ENCODE measurements at places on chromosomes 4 and X.

DNA sequence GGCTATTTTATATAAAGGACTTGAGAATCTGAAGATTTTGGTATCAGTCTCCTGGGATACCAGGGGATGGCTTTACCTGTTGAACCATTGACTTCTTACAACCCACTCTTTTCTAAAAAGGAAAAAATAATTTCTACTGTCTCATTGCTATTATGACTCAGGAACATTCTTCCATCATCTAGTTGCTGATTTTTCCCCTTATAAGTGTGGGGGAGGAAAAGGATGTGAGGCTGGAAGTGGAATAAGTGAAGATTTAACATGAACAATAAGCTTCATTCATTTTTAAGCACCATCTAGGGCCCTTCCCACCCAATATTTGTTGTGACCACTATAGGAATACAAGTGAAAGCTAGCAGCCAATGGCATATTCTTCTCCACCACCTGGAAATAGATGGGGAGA is 10.6 kb upstream of the MND1 start:
- DNase-seq: no peak

DNA sequence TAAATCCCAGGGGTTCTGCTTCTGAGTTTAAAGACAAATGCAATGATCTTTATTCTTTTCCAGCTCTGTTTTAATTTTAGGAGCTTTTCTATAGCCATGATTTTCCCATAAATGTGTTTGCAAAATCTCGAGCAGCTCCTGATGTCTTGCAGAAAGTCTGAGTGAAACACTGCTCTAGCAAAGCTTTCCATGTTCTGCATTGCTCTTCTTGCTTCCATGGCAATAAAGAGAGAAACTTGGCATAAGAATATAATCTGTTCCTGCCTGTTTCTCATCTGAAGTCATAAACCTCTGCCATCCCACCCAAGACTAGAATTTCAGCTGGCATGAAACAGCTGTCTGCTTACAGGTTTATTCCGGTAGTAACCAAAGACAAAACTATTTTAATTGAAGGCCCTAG is 254.5 kb downstream of the SPRY1 start:
- no peak for DNase-seq

DNA sequence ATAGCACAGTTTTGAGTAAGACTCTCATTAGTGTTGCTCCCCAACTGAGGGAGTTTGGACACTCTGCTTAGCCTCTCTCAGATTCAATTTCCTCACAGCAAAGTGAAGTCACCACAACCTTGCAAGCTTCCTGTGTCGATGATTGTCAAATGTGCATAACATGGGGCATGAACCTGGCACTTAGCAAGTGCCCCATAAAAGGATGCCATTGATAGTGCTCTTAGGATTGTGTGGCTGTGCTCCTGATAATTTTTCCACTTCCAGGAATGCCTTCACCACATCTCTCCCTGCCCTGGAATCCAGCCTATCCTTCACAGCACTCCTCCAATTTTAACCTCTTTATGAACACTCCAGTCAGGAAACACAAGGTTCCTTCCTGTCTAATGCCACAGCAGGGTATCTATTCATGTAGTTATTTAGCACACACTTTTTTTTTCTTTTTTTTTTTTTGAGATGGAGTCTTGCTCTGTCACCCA is 309.4 kb downstream of the PPP3CA start:
- DNase-seq: no peak

DNA sequence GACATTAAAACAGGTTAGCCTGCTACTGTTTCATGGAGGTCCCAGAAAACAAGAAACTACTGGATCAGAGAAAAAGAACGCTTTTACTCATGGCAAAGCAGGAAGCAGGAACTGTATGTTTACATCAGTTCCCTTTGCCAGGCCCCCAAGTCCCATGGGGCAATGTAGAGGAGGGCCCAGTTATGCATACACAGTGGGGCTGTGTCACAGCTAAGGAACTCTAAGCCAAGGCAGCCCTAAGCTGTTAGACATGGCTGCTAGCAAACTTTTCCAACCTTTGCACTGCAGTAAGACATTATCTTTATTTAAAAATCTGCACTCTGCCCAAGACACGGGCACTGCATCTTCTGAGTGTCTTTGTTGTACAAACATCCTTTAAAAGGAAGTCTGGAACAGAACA is 975.8 kb downstream of the C4orf33 start:
- DNase-seq: no peak

GRCh38 chr4:168531305-168531704 is 34.5 kb downstream of the PALLD start:
- no peak for DNase-seq

- DNase-seq: no peak
Observed at GRCh38 chrX:14497184-14497666, 32.1 kb upstream of the GLRA2 start.

DNA sequence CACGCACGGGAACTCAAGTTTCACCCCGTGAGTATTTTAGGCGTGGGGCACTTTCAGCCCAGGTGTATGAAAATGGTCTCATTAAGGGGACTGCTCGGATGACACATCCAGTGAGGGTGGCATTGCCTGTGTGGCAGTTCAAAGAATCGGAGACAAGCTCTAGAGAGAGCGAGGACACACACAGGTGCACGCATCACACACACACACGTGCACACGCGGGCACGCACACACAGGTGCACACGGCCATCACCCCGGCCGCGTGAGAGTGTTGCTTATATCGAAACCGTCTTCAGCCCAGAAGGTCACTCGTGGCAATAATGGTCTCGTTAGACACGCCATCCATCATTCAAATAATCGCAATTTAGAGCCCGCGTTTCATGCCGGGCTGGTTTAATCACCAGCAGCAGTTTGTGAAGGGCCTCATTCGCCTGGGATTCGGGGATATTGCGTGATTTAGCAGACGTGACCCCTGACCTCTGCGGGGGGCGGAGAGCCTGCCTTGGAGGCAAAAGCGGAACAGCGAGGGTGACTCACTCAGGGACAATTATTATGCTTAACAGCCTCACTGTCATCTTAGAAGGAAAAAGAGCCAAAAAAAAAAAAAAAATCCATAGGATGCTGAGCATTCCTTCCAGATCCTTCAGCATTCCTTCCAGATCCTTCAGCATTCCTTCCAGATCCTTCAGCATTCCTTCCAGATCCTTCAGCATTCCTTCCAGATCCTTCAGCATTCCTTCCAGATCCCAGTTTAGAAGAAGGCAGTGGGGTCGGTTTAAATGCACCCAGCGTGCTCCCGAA is 89.4 kb upstream of the PPP2R3B start:
- DNase-seq: no peak

DNA sequence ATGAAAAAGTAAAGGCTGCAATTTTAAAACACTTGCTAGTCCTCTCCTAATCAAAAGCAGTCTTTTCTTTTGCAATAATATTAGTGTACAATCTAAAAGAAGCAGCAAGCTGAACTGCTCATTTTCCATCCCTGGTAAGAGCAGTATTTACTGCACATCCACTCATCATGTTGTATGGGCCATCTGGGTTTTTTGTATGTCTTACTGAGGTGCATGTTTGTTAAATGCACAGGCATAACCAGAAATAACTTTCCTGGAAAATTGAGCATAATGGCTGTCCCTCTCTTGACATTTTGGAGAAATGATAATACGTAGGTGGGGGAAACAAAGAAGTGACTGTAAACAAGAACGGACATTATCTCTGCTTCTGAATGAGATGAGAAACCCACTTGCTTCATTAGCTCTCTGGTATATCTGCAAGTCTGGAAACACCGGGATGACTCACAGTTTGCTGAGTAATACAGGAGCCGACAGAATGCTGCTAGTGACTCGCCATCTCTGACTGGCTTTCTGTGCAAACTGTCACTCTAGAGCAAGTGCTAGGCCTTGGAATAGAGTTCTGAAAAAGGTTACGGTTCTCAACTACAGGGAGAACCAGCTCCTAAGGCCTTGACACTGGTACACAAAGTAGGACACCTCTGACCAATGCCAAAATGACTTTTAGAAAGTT is 85.7 kb upstream of the MTM1 start:
- DNase-seq: peak; percentile 21

GRCh38 chrX:125681507-125681906 is 361.8 kb downstream of the TEX13C start:
- DNase-seq: no peak

DNA sequence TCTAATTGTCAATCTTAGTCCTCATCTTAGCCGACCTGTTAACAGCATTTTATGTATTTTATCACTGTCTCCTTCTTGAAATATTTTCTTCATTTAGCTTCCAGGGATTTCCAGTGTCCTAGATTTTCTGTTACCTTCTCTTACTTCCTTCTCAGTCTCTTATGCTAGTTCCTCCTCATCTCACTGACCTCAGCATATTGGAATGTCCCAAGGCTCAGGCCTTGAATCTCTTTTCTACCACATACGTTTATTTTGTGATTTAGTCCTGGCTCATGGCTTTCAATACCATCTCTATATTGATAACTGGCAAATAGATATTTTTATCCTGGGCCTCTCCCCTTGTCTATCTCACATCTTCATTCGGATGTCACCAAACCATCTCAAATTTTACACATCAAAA is 61.1 kb downstream of the IQCM start:
- no peak for DNase-seq

DNA sequence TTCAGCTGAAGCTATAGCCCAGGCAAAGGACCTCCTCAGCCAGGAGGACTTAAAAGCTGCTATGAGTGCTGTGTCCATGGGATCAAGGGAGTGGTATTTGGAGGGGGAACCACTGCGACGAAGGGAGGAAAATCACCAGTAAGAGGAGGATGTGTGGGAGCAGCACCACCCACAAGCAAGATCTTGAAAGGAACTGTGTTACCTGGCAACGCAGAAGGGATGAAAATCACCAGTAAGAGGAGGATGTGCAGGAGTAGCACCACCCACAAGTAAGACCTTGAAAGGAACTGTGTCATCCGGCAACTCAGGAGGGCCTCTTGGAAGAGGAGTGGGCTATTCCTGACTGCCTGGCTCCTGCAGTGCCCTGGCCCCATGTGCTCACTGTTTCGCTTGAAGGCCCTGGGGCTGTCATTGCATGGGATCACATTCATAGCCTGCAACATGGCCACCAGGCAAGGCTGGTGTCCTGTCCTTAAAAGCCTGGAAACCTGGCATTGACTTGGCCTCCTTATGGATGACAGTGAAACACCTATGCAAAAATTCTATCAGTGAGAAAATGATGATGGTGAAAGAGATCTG is 48.3 kb downstream of the TRMT44 start:
- DNase-seq: no peak

- DNase-seq: peak; percentile 76
Observed at GRCh38 chr4:154982187-154983047, 201.3 kb downstream of the RBM46 start.

GRCh38 chr4:187491959-187492358 is 503.6 kb upstream of the ZFP42 start:
- DNase-seq: no peak

DNA sequence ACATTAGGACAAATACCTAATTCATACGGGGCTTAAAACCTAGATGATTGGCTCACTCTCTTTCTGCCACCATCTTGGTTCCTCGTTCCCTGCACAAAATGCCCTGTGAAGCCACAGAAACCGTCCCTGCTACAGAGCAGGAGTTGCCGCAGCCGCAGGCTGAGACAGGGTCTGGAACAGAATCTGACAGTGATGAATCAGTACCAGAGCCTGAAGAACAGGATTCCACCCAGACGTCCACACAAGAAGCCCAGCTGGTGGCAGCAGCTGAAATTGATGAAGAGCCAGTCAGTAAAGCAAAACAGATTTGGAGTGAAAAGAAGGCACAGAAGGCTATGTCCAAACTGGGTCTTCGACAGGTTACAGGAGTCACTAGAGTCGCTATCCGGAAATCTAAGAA is 34.3 kb downstream of the TRIM61 start:
- DNase-seq: no peak

GRCh38 chr4:25110527-25111329 is 49.5 kb downstream of the SEPSECS start:
- no peak for DNase-seq

- DNase-seq: peak; percentile 9
Observed at GRCh38 chrX:136761421-136761820, 19.3 kb downstream of the ARHGEF6 start.

DNA sequence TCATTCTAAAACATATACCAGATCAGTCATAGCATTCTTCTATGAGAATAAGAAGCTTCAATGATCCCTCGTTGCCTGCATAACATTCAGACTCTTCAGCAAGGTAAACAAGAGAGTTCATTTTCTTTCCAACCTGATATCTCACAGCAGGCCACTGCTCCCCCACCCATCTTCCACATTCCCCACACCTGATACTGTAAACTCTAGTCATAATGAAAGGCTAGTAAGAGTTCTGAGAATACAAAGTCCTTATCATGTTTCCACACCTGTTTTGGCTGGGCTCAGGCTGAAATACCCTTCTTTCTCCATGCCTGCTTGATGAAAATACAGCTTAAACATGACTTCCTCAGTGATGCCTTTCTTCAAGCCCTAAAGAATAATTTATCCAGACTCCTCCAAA is 2.3 kb upstream of the AASDH start:
- DNase-seq: no peak

GRCh38 chr4:152290366-152290921 is 245.4 kb downstream of the FBXW7 start:
- no peak for DNase-seq

- no peak for DNase-seq
Observed at GRCh38 chrX:51851507-51852085, 41.8 kb upstream of the MAGED1 start.

GRCh38 chr4:95066050-95066449 is 308.3 kb downstream of the BMPR1B start:
- DNase-seq: no peak

- peak; percentile 9 for DNase-seq
Observed at GRCh38 chr4:138225477-138225876, 16.7 kb downstream of the SLC7A11 start.

DNA sequence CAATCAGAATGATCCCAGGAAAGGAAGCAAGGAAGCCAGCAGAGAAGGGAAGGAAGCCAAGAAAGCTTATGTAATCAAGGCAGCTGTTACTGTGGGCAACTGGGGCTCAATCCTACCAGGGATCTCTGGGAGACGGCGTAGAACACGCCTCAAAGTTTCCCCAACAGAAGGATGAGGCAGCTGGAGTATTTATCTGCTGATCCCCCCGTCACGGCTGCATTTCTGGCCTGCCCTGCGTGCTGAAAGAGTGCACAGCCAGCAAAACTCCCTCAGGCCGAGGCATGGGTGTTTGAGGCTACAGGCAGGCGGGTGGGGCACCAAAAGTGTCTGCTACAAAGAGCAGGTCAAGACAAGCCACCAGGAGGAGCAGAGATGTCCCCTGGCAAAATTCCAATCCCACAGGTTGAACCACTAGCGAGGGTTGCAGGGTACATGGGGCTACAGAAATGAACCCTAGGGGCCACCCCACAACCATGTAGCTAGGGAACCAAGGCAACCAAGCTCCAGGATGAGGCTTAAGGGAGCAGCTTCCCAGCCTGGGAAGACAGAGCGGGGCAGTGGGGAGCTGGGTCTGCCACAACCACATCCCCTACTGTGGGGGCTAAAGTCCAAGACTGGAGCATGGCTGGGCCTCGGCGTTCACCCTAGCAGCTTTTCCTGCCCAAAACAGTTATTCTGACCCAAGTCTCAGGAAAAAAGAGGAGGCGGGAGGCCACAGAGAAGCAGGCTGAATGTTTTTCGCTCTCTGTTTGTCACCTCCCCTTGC is 113.4 kb downstream of the BCOR start:
- DNase-seq: peak; percentile 47

GRCh38 chr4:23741681-23742191 is 148.1 kb downstream of the PPARGC1A start:
- no peak for DNase-seq

- no peak for DNase-seq
Observed at GRCh38 chr4:123588631-123589241, 192.1 kb downstream of the SPRY1 start.
